ENCODE measurements at places on chromosomes 2 and 18.

GRCh38 chr2:192725991-192726390, 531.3 kb upstream of the TMEFF2 start:
- DNase-seq: no peak

- DNase-seq: no peak
These were observed 188.4 kb upstream of the TPO start for GRCh38 chr2:1224901-1225300.

GRCh38 chr18:56542476-56542875, 95.9 kb downstream of the TXNL1 start:
- no peak for DNase-seq

GRCh38 chr2:208819190-208819589, 412.6 kb downstream of the PTH2R start:
- DNase-seq: no peak

GRCh38 chr18:43236921-43237320, 40.4 kb downstream of the SYT4 start:
- no peak for DNase-seq

- DNase-seq: no peak
These were observed 64.0 kb upstream of the ZEB2 start for GRCh38 chr2:144583741-144584453.

- DNase-seq: no peak
These were observed 236.0 kb upstream of the SPHKAP start for GRCh38 chr2:228417526-228417925.

DNA sequence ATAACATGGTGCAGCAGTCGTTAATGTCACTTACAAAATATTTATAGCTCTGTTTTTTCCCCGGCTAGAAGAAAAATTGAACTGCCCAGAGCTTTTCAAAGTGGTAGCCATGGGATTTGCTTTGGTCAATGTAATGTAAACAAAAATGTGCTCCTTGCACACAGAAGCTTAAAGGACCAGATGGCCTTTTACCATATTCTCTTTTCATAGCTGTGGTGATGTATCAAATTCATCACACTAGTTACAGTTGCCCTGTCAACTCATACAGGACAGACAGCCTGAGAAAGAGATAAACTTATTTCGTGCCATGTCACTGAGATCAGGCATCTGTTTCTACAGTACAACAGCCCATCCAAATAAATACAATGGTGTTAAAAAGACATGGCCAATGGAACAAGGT, 368.1 kb upstream of the CDH19 start:
- DNase-seq: no peak

- DNase-seq: no peak
These were observed 76.4 kb downstream of the HDAC4 start for GRCh38 chr2:239324456-239324855.

- DNase-seq: no peak
These were observed 127.5 kb upstream of the AGAP1 start for GRCh38 chr2:235366390-235366789.

DNA sequence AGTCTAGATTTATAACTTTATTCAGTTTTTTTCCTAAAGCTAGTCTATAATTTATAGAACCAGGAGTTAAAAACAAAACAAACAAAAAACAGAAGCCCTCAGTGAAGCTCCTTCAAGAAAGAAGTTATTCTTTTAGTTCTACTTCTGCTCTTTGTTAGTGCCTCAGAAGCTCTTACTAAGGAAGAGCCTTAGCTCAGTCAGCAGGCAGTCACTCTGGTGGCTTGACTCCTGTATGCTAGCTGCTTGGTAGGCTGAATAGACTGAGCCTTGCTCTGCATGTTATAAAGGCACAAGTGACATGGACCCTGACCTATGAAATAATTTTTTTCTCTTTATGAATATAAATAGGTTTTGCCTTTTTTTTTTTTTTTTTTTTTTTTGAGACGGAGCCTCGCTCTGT, 24.8 kb downstream of the NCOA1 start:
- DNase-seq: no peak

GRCh38 chr2:197307933-197308521, 2.6 kb downstream of the ANKRD44 start:
- DNase-seq: no peak

DNA sequence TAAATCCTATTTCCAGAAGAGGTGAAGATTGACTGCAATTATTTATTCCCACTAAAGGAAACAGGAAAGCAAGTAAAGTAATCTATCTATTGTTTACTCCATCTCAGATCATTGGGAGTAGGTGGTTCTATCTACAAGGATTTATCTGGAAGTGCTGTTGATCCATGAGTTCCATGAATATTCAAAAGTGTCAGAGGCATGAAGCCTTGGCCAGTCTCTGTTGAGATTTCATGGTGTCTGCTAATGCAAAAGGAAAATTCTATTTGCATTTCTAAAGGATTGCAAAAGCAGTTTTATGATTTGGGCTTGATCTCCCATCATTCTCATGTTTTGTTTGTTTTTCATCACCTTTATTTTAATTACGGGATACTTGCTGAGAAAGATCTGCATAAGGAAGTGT, 102.4 kb upstream of the ST6GAL2 start:
- DNase-seq: no peak

DNA sequence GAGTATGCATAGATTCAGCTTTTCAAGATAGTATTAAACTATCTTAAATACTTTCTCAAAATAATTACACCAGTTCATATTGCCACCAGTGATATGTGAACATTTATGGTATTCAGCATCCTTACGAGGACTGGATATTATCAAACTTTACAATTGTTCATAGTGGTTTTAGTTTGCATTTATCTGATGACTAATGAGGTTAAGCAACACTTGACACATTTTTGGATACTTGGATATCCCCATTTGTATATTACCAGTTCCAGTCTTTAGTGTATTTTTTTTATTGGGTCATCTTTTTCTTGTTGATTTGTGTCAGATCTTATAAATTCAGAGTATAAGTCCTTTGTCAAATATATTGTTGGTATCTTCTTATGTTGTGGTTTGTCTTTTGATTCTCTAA, 128.4 kb downstream of the ASXL3 start:
- no peak for DNase-seq

DNA sequence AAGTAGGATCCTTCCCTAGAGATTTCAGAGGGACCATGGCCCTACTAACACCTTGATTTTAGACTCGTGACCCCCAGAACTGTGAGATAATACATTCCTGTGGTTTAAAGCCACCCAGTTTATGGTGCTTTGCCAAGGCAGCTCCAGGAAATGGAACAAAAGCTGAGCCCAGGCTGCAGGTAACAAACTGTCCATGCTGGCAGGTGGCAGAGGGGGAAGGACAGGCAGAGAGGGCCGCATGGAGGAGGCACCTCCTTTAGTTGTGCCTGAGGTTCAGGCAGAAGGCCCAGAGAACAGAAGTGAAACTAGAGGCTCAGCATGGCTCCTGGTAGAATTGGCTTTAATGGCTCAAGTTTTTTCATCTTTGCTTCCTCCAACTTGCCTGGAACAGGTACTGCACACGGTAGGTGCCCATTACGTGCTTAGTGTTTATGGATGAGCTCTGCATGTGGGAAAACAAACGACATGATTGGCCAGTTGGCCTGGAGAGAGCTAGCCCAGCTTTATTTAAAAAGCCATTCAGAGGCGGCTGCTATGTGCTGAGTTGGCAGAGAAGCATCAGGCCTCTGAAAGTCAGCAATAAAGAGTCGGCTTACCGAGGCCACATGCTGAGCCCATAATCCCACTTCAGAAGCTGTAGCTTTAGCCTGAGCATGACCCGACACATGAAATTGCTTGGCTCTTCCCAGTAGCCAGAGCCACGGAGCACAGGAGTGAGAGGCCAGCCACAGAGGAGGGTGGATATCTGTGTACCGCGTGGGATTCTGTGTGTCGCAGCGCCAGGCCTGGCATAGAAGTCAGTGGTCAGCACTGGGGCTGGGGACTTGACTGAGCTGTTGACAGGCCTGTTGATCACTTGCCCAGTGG, 36.5 kb downstream of the HS1BP3 start:
- DNase-seq: no peak

DNA sequence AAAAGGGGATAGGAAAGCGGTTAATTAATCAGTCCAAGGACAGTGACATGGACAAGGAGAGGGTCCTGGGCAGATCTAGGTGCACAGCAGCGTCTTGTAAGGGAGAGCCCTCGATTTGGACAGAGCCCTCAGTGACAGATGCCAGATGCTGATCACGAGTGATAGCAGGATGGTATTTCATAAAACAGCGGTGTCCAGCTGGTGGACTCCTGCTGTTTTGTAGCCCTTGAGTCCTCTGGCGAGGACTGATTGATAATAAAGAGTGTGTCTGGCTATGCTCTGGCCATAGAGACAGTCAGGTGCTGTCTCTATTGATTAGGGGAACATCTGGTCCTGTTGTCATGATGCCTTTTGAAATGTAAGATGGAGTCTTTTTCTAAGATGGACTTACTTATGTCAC, 180.7 kb downstream of the NCK2 start:
- no peak for DNase-seq

DNA sequence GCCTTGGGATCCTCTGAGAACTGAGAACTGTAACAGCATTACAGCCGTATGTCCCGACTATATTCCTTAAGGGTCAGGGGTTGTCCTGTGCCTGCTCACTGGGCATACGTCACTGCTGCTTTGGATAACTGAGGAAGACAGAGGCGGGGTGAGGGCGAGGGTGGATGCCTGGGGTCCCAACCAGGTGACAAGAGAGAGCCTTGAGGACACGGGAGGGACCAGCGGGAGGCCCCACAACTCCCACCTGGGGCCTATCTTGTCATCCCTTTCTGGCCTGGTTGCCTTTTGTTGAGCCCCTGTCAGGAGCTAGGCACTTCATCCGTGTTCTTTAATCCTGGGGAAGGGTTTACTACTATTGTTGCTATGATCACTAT, 28.8 kb downstream of the INPP5D start:
- DNase-seq: no peak

- no peak for DNase-seq
These were observed 20.8 kb downstream of the RASGRP3 start for GRCh38 chr2:33497221-33497650.

- DNase-seq: no peak
These were observed 215.8 kb downstream of the FSIP2 start for GRCh38 chr2:185954389-185954788.

DNA sequence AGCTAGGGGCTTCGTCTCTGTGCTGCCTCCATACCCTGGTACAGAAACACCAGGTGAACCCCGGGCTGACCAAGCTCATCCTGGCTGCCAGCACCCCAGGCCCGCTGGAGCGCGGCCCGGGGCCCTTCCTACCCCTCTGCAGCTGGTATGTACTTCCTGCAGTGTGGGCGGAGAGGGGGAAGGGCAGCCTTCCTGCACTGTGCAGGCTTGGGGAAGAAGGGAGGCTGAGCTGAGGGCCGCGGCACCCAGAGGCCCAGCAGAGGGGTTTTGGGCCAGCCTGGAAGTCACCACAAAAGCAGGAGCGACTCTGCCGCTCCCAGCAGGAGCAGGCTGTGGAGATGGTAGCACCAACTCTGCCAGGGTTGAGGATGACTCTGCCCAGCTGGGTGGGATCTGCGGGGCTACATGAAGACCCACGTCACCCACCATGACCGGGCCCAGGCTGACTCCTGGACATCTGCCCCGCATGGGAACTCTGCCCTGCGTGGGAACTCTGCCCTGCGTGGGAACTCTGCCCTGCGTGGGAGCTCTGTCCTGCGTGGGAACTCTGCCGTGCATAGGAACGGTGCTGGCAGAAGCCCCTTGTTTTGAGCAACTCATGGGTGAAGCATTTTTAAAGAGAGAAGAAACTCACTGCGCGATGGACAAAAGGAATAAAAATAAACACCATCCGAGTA, 273.3 kb downstream of the NDUFA10 start:
- DNase-seq: no peak

DNA sequence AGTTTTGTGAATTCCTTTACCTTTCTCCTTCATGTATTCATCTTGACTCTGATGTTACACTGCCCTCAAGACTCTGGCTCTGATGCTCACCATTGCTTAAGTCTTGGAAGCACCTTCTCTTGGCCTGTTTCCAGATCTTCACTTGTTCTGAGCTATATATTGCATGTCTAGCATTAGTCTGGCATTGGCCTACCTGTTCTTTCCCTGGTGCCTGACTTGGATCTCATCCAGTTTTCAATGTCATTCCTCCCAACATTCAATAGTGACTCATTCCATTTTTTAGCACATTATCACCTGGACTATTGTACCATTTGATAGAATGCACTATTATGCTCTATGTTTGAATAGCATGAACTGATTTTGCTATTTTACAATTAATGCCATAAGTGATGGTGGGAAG, 127.3 kb upstream of the NYAP2 start:
- no peak for DNase-seq

DNA sequence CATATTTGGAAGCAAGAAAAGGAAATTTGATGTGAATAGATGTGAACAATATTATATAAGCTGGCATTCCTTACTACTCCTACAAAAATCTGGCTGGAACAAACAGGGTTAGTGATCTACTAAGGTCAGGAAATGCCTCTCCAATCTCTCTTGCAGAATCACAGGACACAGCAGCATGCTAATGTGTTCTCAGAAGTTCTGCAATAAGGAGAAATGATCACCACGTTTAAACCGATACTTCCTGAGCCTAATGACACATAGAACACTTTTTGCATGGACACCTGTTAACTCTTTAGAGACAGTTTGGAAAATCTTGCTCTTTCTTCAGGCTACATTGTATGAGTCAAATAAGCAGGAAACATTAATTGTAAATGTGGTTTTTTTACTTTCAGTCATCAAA, 89.6 kb upstream of the MAP3K20 start:
- DNase-seq: no peak

GRCh38 chr2:98731041-98731893, at the start of gene MGAT4A:
Gene MGAT4A, minus strand, starts transcription at chr2:98731132. Its CDS starts 4,800 bp downstream, at chr2:98726332.
- DNase-seq: peak; percentile 72

- DNase-seq: no peak
These were observed 150.3 kb downstream of the TFCP2L1 start for GRCh38 chr2:121134728-121135127.

DNA sequence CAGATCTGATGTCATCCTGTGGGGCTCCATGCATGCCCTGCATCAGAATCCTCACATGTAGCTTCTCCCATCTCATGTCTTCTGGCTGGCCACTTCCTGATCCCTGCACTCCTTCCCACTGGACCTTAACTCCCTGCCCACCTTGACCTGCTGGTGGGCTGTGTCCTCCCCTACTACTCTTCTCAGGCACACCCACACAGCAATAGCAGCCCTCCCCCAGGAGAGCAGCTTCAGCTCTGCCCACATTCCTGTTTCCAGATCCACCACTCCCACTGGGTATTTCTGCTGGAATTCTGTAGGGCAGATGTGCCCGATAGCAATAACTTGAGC, 137.0 kb upstream of the HS6ST1 start:
- DNase-seq: no peak

- DNase-seq: no peak
These were observed 54.9 kb upstream of the BZW1 start for GRCh38 chr2:200756618-200757321.

- no peak for DNase-seq
These were observed 110.2 kb upstream of the RBBP8 start for GRCh38 chr18:22822841-22823508.

DNA sequence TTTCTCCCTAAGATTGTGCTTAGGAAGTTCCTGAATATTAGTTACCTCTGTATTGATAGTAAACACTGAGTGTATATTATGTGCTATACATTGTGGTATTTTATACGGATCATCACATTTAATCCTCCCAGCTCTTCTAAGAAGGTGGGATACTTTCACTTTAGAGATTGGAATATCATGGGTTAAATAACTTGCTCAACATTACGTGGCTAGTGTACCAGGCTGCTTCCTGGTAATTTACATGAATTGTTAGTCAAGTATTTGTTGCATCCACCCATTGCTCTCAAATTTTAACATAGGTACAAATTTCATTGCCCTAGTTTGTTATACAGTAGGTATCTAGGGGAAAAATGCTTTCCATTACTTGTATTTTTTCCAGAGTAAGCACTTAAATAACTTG, 21.4 kb downstream of the FAM98A start:
- DNase-seq: no peak
